ENCODE measurements at places on chromosomes 5 and 9. TPM values are rescaled to one million over a fixed set of nuclear protein-coding genes. Genes with fewer than 3 reads are reported as not detected.
A peak's percentile ranks its signal among the peaks of the same experiment; 100 is the strongest.

GRCh38 chr5:141001446-141001843 lies 35.2 kb downstream of the PCDHAC2 start:
- DNase-seq = no peak

Gene BTNL8
- 0.27 TPM for total RNA-seq

- DNase-seq = no peak
These were observed 1.2 kb downstream of the GALT start for GRCh38 chr9:34647651-34648050.

GRCh38 chr9:136516191-136516654 lies 29.6 kb downstream of the NOTCH1 start:
- DNase-seq = no peak

Gene FAM169A
- total RNA-seq = 3.6 TPM

- peak; percentile 85 for DNase-seq
These were observed 12.0 kb downstream of the PDGFRB start for GRCh38 chr5:150143350-150144245.

- DNase-seq = no peak
These were observed 37.3 kb downstream of the PROP1 start for GRCh38 chr5:177958696-177959095.

DNA sequence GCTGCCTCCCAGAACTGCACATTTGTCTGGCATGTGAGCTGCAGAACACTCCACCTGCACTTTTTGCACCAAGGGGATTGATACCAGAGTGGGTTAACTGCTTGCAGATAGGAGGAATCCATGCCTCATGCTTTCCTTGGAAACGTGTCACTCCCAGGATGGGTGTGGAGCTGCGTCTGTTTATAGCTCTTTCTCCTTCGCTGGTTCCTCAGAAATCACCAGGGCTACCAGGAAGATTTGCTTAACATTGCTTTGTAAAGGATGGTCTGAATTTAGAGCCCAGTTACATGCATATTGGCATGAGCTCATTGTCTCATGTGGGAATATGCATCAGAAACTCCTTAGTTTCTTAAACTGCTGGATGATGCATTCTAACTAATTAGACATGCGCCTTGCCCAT lies 234.6 kb downstream of the GADD45G start:
- no peak for DNase-seq

DNA sequence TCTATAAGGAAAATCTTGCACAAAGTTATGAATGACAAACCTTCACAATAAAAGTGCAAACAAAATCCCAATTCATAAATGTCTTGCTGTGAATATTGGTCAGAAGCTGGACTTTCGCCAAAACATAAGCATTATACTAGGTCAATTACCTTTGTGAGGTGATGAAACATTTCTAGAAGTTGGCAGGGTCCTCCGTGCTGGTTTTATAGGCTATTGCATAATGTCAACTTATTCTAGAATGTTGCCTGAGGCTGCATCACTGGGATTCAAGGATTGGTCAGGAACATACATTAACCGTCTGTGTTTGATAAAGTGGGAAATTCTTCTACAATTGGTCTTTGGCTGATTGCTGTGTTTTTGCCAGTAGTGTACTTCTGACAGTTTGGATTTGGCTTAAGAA lies 49.8 kb upstream of the PALM2AKAP2 start:
- DNase-seq = no peak

DNA sequence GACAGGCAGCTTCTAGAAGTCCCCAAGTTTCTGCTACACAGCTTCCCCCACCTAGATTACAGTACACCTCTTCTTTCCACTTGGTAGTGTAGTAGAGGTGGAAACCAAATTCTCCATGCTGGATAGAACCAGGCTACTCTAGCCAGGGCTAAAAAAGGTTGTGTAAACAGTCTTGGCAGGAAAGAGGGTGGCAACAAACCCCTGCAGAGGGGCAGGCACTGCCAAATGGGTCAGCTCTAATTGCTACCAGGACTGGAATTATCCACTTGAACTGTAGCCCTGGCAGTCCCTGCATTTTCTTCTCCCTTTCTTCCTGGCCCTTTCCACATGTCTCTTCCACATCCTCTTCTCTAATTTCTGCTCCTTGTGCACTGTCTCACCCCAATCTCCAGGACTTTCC lies 24.8 kb downstream of the RANBP3L start:
- DNase-seq = peak; percentile 36

GRCh38 chr9:70477146-70477745 lies 62.8 kb upstream of the KLF9 start:
- no peak for DNase-seq

GRCh38 chr5:138649775-138650174 lies 74.6 kb upstream of the HSPA9 start:
- no peak for DNase-seq

Gene GLRA1
- total RNA-seq = not detected

DNA sequence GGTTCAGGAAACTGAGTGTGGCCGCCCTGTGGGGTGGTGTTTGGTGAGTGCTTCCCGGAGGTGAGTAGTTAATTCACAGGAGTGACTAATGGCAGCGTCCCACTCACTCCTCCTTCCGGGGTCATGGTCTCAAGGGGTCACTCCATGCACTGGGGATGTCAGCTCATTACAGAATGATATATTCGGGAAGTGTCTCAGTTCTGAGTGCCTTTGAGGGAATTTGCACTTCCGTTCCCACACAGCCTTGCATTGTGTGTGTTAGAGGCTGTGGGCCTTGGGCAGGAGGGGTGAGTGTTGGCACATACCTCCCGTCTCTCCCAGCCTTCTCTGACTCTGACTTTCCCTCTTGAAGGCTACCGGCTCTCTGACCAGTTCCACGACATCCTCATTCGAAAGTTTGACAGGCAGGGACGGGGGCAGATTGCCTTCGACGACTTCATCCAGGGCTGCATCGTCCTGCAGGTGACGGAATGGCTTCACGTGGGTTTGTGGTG lies 10.5 kb upstream of the AHRR start:
- DNase-seq = no peak

DNA sequence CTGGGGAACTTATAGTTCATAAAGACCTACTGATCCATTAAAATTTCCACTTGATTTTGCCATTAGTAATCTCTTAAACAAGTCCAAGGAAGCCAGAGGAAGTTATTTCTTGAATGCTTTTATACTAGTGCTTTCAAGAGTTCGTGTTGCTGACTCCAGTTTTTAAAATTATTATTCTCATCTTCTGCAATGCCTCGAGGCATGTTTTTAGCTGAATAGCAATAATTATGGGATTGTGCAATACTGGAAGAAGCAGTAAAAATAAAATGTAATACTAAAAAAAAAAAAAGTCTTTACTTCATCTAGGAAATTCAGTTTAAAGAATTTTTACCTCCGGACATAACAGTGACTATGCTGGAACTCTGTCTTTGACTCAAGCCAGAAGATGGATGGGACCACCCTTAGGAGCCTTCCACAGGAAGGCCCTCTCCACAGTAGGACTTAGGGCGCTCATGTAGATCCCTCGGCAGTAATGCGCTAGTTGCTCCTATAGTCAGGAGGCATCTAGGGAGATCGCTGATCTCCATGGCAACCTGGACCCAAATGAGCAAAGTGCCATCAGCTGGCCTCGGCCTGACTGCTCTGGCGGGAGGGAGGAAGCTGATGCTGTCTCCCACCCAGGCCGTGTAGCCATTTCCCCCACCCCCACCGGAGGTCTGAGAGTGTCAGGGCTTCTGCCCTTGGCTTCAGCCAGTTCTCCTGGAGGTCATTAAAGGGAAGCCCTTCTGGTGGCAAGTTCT lies 56.7 kb downstream of the DAPK1 start:
- no peak for DNase-seq

- no peak for DNase-seq
These were observed 101.5 kb downstream of the DENND1A start for GRCh38 chr9:123828449-123828848.

- DNase-seq = no peak
These were observed 110.2 kb upstream of the PCA3 start for GRCh38 chr9:76654051-76654461.

Gene LRRC70
- total RNA-seq = 1.4 TPM

Gene TRIP13
- total RNA-seq = 0.32 TPM

GRCh38 chr9:7169717-7170389 lies 412.1 kb downstream of the KDM4C start:
- no peak for DNase-seq

DNA sequence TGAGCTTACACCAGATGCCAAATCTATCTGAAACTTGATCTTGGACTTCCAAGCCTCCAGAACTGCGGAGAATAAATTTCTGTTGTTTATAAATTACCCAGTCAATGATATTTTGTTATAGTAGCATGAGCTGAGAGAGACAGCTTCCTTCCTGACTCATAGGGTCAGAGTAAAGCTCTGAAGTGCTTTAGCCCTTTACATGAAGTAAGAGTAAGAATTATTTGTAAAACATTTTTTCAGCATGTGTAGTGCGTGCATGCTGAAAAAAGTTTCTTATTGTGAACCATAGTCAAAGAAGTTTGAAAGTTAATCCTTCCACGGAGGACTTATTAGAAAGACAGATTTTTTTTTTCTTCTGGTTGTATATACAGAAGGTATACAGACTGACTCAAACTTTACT lies 172.4 kb downstream of the DMRT2 start:
- DNase-seq = no peak

Gene CYLC2
- total RNA-seq = not detected

Gene LCN2
- 0.32 TPM for total RNA-seq

- DNase-seq = peak; percentile 80
These were observed at the start of gene SYNPO for GRCh38 chr5:150640311-150641005. TSS of gene SYNPO (plus strand) at chr5:150640660. CDS start at chr5:150648276, 7,616 bp downstream.

DNA sequence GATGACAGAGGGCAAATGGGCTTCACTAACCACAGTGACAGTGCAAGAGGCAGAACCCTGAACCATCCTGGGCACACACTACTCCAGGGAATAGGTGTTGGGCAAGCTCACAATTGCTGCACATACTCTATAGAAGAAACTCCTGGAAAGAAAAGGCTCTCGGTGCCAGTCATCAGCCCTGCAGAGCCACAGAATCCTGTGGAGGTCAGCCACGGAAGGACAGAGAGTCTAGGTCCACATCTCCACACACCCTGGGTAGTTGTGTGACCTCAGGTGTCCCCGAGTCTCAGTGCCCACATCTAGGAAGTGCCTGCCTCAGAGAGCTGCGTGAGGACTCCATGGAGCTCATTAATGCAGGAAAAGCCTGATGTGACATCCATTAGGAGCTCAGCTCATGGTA lies 16.0 kb upstream of the ANGPTL2 start:
- no peak for DNase-seq

GRCh38 chr5:10863763-10864383 lies 102.8 kb upstream of the DAP start:
- DNase-seq = peak; percentile 49

DNA sequence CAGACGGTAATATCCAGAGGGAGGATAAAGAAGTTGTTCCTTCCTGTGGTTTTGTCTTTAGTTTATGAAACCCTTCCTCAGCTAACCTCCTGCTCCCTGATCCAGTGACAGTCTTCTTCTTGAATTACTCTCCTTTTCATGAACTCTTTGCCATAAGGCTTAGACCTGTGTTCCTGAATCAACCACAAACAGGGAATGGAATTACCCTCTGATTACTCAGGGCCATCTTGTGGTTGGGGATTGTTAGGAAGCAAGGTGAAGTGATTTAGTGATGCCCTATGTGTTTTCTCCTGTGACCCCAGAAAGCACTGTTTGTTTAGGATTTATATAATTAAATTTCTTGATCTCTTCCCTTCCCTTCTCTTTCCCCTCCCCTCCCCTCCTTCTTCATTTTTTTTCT lies 409.1 kb downstream of the TAF11L14 start:
- no peak for DNase-seq

Gene CARTPT
- not detected for total RNA-seq

DNA sequence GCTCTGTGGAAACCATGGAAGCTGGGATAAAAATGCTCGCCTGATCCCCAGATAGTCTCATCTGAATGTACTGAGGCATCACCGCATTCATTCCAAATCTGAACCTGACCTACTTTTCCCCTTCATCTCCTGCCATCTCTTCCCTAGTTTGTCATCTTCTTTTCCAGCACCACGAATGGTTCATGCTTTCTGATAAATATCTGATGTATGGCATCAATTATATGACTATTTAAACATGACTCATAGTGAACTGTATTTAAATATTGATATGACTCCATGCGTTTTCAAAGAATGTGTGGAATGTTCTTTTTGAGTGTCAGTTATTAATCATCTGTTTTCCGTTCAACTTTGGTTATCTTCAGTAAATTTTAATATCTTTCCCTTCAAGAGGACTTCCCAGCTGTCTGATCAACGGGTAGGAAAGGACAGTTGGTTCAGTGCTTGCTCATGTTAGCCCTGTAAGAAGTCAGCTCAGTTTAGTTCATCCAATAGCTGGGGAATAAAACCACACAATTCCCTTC lies 21.1 kb downstream of the BASP1 start:
- DNase-seq = no peak

GRCh38 chr9:137383081-137383783 lies 39.7 kb downstream of the EXD3 start:
- peak; percentile 25 for DNase-seq

DNA sequence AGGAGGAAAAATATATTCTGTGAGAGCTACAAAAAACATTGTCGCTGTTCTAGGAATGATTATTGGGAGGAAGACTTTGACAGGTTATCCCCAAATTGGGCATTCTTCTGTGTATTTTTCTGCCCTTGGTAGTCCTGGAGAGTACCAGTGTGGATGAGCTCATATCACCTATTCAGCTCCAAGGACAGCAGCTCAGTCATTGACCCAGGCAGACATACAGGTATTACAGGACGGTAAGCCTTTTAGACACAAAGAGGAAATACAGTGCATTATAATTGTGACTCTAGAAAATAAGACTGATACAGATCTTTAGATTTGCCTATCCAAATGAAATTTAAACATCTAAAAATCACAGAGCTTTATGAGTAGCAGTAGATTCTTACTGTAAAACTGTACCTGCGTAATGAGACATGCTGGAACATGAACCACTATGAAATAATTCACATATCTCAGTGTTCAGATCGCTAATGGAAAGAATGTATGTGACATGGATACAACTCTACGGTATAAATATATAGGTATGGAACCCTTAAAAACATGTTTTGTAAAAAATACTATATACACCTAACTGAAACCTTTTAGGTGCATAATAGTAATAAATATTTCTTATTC lies 56.0 kb downstream of the PLK2 start:
- no peak for DNase-seq

Gene ZNF608
- 18.2 TPM for total RNA-seq

DNA sequence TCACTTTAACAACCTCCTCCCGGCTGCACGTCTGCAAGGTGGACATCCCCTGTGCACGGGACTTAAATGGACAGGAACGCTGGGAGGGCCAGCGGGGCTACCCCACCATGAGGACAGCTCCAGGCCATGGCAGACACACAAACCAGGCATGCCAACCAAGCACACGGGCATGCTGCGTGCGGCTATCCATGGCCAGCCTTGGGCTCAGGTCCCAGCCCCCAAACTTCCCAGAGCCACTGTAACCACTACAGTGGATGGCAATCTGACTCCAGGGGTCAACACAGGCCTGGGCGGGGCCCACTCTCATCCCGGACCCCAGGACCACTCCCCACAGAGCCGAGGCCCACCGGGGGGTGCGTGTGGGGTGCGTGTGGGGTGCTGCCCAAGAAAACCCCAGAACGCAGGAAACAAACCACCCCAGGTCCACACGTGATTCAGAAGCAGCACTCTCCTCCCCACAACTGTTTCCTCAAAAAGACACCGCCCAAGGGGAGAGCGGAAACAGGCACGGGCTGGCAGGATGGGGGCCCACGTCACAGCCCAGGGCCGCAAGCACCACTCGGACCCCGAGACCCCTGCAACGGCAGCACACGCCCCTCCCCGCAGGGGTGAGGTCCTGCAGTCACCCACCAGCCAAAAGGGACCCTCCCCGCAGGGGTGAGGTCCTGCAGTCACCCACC lies 7.4 kb downstream of the SLC12A7 start:
- no peak for DNase-seq
